ENCODE measurements at places on chromosomes 1 and 21.

GRCh38 chr1:201506557-201507359 lies at the start of gene CSRP1:
Gene CSRP1 (minus strand): TSS chr1:201507123. CDS start chr1:201496303, 10,820 bp downstream.
- DNase-seq: peak; percentile 82

DNA sequence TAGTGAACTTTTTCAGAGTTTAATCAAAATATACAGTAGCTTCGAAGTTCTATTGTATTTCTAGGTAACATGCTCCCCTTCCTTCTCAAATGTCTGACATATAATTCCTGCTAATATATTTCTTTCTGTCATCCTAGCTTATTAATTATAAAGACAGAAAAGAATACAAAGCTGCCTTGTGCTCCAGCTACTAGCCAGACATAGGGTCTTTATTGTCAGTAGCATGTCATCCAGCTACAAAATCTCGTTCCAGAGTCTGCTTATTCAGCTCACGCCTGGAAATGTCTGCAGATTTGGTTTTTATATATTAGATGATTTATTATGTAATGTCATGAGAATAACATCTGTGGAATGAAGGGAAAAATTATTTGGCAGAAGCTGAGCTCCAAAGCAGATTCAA lies 1102.8 kb downstream of the BRINP3 start:
- no peak for DNase-seq

DNA sequence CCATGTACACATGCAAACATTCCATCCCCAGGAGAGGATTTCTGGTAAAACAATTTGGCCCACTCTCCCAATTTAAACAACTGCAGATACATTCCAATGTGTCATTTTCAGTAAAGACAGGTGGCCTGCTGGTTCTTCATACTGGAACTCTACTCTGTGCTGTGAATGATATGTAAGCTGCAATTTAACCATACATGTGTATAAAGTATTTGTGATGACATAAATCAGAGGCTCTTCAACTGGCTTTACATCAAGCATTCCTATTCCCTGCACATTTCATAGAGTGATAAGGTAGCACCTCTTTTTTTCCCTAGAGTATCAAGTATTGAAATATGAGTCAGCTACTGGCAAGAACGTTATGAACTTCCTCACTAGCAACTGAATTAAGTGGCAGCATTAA lies 649.5 kb upstream of the ADGRL2 start:
- DNase-seq: no peak

GRCh38 chr1:81710857-81711256 lies 89.9 kb upstream of the ADGRL2 start:
- no peak for DNase-seq

DNA sequence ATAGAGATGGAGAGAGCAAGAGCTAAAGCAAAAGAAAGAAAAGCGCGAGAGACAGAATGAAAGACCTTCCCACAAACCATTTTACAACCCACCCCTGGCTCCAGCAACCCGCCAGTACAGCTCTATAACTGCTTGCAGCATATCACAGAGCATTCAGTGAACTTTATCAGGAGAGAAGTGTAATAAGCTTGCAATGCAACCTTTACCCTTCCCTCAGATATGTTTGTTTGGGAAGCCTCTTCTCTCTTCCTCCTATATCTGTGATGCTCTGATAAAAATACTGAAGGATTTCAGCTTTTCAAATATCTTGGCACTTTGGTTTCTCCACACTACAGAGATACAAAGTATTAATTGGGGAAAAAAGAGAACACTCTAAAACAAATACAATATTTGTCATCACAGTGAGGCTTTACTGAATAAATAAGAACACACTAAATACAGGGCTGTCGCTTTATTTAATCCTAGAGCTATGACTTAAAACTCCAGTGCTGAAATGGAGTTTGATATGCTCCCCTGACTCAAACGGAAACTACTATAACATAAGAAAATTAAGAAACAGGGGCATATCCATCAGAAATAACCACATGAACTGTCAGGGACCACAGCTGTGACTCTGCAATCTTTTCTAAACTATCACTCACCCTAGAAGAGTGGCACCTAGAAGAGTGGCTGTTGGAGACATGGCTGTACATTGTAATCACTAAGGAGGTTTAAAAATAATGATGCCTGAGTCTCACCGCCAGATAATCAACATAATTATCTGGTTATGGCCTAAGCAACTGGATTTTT lies 6.7 kb downstream of the CRP start:
- DNase-seq: no peak

All from activated CD8-positive, alpha-beta memory T cell treated with anti-CD3 and anti-CD28 coated beads, Interleukin-2, amount 50 U/mL, for 4 hours (primary cell).